Cortex of kidney (tissue), 1 donor: ENCODE measurements at places on chromosomes 3 and 15.

DNA sequence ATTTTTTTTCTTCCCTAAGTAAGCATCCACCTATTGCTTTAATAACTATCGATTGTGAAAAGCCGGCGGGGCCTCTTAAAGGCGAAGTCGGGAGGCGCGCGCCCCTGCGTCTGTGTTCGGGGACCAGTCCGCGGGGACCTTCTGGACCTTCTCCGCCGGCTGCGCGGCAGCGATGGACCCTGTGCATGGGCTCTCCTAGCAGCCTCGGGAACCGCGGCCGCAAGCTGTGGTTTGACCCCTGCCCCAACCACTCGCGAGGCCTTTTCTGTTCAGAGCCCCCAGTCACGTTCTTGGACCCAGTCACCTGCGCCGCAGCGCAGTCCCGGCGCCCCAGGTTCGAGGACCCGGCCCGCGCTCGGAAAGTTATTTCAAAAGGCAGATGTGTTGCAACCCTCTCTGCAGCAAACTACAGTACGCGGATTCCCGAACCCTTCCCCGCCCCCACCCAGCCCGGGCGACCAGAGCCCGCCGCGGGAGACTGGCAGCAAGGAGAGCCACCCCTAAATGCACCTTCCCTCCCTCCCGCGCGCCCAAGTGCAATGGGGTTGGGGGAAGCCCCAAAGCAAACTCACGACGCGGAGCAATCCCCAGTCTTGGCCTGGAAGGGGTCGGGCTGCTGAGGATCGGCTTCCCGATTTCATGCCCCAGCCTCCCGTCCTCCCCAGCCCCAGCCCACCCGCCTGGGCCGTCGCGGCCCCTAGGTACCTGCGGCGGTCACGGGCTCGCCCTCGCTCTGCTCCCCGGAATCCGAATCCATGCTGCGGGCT is 684 bp downstream of the TNFAIP8L3 start:
- DNase-seq: no peak

- no peak for DNase-seq
Measured at GRCh38 chr3:9316881-9317361, 45.9 kb upstream of the THUMPD3 start.

- no peak for DNase-seq
Measured at GRCh38 chr15:79372428-79372827, 59.7 kb upstream of the MINAR1 start.

DNA sequence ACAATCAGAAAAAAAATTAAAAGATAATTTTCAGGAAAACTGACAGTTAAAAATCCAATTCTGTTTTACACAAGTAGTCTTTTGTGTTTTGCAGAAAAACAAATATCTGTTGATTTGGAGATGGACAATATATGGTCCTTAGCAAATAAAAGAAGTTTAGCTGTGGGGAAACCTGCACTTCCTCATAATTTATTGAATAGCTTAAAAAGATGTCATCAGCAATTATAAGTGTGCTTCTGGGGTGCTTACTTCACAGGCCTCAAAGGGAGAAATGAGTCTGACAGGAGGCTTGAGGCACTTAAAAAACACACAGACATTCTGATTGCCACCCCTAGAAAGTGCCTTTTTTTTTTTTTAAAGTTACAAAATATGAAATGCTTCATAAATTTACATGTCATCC is 31.6 kb upstream of the CERS3 start:
- DNase-seq: no peak

- no peak for DNase-seq
Measured at GRCh38 chr3:9881441-9881840, 1.4 kb upstream of the CIDEC start.

GRCh38 chr15:33425142-33425541 is 114.4 kb downstream of the RYR3 start:
- DNase-seq: no peak

GRCh38 chr3:194279701-194280360 is 71.3 kb downstream of the CPN2 start:
- no peak for DNase-seq

GRCh38 chr3:20810555-20810954 is 624.5 kb upstream of the SGO1 start:
- DNase-seq: no peak

GRCh38 chr3:15768421-15769255 is 29.1 kb downstream of the ANKRD28 start:
- DNase-seq: no peak

- DNase-seq: no peak
Measured at GRCh38 chr3:16884084-16884747, 539 bp upstream of the PLCL2 start.

DNA sequence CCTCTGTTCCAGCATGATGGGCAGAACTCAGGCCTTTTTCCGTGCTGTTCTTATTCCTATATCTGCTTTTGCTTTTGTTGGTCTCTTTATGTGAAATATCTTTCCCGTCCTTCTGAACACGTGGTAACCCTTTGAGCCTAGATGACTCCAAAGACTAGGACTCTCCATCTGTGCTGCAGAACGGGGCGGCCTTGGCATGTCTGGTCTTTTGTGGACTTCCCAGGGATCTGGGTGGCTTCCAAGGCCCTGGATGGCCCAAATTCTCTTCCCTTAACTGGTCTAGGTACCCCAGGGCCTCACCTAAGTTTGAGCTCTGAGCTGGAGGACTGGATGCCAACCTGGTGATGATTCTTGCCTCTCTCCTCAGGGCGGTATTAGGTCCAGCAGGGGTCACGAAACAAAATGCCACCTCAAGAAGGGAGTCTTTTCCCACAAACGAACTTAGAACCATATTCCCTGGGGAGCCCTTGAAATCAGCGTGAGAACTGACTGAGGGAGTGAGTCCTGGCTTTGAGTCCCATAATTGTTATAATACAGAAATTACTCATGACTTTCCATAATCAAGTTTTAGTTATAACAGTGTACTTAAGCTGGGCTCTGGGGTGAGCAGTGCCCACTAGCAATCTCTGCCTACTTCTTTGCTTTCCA is 13.8 kb downstream of the TLNRD1 start:
- DNase-seq: no peak

DNA sequence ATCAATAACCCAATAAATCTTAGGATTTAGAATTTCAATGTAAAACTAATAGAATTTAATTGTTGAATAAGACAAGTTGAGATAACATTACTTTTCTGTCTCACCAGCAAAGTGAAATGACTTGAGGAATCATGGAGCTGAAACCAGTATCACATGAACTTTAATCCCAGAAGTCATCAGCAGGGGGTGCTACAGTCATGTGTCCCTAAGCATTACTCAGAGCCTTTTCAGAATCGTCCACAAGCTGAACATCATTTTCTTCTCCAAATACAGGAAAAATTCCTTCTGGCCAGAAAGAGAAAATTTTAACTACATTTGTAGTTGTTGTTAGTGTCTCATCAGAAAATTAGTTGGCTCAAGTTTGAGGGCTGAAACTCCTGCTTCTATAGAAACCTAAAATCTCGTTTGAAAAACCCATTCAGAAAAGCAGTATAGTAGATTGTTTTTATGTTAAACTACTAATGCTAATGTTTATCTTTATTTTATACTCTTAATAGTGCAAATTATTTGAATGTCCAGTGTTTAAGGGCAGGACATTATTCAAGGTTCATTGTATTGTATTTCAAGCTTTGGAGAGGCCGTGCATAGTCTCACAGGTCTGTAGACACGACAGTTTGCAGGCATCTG is 384.1 kb downstream of the PLOD2 start:
- DNase-seq: no peak

DNA sequence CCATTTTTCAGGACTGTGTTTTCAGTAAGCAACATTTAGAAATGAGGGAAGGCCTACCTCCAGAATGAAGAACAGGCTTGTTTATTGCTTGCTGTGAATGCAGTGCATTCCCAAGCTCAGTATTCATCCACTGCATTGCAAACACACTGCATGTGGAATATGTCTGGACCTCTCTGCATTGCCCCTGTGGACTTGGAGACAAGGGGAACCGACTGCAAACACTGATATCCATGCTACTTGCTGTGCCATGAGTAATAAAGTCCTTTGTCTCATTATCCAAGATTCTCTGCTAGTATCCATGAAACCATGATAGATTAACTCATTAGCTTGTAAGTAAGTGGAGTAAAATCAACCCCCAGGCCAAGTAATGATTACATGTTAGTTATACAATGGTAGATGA is 301.2 kb upstream of the NR2E3 start:
- DNase-seq: no peak
